Epithelial cell of alveolus of lung (primary cell): ENCODE measurements at places on chromosomes 3 and 15. TPM values are rescaled to one million over a fixed set of nuclear protein-coding genes. Genes with fewer than 3 reads are reported as not detected.

Gene GP9
- not detected in 2 replicates for total RNA-seq

Gene PRSS50
- total RNA-seq: not detected in 2 replicates

Gene RTP4
- total RNA-seq: 0.13 TPM in 1 of 2 replicates, not detected in the other

Gene OR5K2
- total RNA-seq: not detected in 2 replicates
